CD8-positive, alpha-beta memory T cell (primary cell): ENCODE measurements at places on chromosomes 1 and 21. TPM values are rescaled to one million over a fixed set of nuclear protein-coding genes. Genes with fewer than 3 reads are reported as not detected.

Gene PGBD5
- total RNA-seq = not detected

Gene COL9A2
- 4.4 TPM for total RNA-seq

Gene SUCO
- total RNA-seq = 25.2 TPM

Gene BROX
- total RNA-seq = 47.8 TPM

- no peak for DNase-seq
These were observed 10.0 kb upstream of the DNMT3L start for GRCh38 chr21:44271558-44272283.

DNA sequence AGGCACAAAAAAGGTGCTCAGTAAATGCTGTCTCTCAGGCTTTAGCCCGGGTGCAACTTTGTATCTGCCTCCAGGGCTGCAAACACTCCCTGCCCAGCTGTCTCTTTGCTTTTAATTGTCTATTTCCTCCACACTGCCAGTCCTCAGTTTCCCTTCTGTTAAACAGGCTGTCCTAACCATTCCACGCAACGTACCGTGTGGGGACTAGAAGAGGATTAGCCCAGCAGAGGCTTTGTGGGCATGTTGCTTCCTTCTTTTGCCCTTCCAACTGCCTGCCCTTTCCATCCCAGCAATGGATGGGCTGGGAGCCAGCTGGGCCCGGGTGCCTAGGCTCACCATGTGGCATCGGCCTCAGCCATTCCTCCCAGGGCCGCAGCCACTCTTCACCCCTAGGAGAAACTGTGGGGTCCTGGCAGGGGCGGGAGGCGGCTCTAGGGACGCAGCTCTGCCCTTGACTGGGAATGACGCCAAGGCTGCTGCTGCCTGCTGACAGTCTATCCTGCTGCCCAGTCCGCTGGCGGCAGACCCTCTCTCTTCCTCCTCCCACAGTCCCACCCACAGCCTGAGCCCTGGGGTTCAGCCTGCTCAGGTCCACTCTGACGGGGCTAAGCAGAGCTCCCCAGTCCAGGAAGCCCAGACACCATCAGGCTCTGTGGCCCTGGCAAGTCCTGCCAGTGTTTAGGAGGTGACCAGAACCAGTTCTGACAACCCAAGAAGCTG is 40.6 kb upstream of the LRP8 start:
- no peak for DNase-seq

GRCh38 chr1:175604039-175604941 is 139.1 kb downstream of the TNR start:
- DNase-seq = no peak

DNA sequence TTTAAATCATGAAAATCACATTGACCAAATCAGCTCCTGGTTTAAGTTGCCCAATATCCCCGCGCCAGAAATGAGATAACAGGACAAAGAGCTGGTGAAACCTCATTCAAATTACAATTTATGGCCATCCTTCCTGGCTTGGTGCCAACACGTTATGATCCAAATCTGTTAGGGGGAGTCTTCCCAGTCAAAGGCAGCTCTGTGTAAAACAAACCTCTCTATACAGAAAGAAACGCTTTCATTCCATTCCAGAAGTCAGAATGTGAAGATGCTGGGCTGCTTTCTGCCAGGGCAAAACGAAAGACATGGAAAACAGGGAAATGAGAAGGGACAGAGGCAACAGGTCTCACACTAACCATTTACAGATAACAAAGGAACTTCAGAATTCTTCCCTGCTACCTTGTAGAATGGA is 53.5 kb upstream of the TIAM1 start:
- DNase-seq = no peak

GRCh38 chr1:30974536-30974935 is 66.0 kb upstream of the SDC3 start:
- no peak for DNase-seq

DNA sequence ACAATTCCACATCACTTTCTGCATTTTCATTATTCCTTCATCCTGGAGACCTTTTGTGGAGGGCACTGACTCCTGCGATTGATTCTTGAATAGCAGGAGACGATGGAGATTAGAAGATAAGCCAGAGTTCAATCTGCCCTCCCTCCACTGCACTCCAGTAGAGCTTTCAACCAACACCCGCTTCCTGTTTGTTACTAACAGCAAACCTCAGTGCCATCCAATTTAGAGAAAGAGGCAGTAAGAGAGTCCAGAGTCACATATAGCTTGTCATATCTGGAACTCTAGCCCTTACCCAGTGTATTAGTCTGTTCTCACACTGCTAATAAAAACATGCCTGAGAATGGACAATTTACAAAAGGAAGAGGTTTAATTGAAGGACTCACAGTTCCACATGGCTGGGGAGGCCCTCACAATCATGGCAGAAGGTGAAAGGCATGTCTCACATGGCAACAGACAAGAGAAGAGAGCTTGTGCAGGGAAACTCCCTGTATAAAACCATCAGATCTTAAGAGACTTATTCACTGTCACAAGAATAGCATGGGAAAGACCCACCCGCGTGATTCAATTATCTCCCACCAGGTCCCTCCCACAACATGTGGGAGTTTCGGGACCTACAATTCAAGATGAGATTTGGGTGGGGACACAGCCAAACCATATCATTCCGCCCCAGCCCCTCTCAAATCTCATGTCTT is 55.9 kb downstream of the PCBP3 start:
- no peak for DNase-seq

DNA sequence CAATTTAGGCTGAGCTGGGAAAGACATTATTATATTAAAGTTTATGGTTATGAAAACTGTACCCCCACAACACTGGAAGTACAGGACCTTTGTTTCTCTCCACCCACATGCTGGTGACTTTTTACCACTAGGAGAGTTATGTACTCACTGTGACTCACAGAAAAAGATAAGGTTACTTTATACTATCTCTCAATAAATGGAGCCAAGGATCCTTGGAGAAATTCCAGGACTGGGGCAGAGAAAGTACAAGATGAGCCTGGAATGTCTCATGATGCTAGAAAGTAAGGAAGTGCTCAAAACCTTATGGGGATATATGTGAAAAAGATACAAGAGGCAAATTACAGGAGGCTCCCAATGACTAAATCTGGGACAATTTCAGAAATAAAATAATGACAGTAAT is 63.9 kb upstream of the C1orf105 start:
- no peak for DNase-seq

DNA sequence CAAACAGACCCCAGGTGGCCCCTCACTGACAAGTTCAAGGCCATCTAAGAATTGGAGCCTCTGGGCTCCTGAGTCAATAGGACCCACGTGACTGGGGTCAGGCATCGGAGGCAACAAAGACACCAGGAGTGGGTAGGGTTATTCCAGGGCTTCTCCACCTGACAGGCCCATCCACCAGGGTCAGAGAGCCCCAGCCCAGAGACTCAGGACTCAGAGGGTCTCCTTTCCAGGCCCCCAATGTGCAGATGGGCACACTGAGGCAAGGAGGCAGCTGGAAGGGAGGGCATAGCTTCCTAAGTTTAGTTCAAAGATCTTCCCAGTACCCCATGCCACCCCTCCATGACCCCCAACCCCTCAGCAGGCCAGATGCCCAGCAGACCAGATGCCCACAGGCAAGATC is 388.6 kb downstream of the MATN1 start:
- DNase-seq = no peak
